Stimulated activated naive CD8-positive, alpha-beta T cell treated with anti-CD3 and anti-CD28 coated beads, Interleukin-15, Interleukin-2, amounts not matched to agents 100 U/mL and 50 U/mL, for 24 hours (primary cell): ENCODE measurements at places on chromosomes 2 and 18.

GRCh38 chr18:63980027-63980426 lies 10.1 kb downstream of the SERPINB8 start:
- DNase-seq, result no peak

DNA sequence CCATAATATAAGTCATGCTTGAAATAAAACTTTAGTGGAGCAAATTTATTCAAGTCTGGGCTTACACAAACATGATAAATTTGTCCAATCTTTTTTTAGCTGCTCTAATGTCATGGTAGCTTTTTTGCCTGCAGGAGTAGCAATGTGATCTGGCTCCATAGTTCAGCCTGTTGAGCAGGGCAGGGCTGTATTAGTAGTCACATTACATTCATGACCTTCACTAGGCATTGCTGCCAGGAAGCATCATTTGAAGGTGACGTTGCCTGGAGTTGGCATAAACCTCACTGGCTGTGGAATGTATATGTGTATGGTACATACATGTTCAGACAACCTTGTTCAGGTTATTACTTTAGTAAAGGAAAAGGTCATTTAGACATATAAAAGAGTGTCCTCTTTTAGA lies 76.6 kb downstream of the CCDC85A start:
- DNase-seq, result no peak

GRCh38 chr2:205744074-205744591 lies 61.8 kb downstream of the NRP2 start:
- DNase-seq, result no peak

DNA sequence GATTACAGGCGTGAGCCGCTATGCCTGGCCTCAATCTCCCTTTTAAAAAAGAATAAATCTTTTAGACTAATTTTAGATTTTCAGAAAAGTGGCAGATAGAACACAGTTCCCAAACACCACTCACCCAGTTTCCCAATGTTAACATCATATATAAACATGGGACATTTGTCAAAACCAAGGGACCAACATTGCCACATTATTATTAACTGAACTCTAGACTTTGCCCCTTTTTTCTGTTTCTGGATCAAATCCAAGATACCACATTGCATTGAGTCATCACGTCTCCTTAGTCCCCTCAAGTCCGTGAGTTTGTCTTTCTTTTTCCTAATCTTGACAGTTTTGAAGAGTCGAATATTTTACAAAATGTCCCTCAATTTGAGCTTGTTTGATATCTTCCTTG lies 2.4 kb downstream of the C2orf42 start:
- no peak for DNase-seq

GRCh38 chr2:124267794-124268193 lies 242.7 kb downstream of the CNTNAP5 start:
- DNase-seq, result no peak

DNA sequence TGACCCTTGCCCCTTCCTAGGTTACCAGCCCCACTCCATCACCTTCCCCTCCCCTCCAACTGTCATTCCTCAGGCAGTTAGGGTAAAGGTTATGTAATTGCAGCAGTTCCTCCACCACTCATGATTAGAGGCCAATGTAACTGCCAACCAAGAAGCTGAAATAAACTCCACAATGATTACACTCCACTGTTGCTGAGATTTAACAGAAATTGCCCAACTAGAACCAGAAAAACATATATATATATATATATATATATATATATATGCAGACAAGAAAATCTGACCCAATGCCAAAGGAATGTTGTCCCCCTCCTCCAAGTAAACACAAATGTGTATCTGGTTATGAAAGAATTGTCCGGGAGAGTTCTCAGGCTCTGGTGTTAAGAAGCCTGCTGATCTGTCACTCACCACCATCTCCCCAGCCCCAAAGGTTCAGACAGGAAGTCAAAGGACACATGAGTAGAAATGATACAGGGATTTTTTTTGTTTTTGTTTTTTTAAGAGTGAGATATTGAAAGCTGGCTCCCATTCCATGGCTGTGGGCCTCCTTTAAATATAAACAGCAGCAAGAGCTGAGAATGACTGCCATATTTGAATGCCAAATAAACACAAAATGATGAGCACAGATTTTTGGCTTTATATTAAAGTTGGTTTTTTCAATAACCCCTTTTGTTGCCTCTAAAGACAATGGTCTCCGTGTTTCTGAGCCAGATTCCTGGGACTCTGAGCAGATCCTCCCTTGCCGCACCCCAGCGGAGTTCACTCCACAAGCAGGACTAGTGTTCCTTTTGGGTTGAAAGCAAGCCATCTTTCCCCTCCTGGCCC lies 127.2 kb upstream of the MAPRE2 start:
- DNase-seq, result no peak

DNA sequence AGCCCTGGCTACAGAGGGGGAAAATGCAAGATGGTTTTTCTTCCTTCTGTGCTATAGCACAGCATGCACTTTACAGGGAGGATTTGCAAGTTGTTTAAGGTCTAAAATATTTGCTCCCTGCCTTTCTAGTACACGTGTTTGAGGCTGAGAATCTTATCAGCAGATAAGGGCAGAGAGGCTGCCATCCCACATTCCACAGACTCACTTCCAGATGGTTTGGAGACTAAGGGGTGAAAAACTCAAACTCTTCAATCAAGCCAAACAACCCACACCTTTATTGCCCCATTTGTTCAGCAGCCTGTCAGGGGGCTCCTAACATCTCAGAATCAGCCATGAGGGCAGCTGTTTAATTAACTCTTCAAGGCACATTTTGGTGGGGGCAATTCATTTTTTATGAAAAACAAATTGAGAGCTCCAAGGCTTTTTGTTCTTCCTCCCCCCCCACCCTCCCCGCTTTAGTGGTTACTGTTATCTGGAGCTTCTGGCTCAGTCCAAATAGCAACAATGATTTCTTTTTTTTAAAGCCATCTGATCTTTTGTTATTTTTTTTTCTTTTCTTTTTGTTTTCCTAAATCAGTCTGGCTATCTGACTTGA lies 242.6 kb upstream of the NT5C1B start:
- DNase-seq, result no peak

- DNase-seq, result no peak
Measured at GRCh38 chr2:242001853-242002252, 132.3 kb downstream of the RTP5 start.

- DNase-seq, result no peak
Measured at GRCh38 chr2:62858231-62858832, 152.8 kb downstream of the EHBP1 start.

DNA sequence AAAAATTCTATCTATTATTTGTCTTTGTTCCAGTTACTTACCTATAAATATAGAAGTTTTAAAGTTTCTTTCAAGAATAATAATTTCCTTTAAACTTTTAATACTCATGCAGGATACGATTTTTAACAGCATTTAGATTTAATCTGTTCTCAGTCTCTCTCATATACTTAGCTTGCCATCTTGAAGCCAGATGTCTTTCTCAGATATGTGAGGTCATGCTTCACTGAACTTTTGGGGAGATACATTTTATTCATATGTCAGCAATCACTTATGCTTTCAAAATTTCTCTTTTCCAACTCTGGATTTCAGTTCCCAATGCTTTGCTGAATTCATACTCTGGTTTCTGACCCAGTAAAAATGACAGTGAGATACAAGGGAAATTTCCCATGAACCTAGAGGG lies 66.5 kb upstream of the CCDC178 start:
- DNase-seq, result no peak

GRCh38 chr2:231726276-231726675 lies 18.0 kb downstream of the PTMA start:
- DNase-seq, result no peak

GRCh38 chr18:69491576-69491975 lies 90.9 kb downstream of the DOK6 start:
- no peak for DNase-seq

DNA sequence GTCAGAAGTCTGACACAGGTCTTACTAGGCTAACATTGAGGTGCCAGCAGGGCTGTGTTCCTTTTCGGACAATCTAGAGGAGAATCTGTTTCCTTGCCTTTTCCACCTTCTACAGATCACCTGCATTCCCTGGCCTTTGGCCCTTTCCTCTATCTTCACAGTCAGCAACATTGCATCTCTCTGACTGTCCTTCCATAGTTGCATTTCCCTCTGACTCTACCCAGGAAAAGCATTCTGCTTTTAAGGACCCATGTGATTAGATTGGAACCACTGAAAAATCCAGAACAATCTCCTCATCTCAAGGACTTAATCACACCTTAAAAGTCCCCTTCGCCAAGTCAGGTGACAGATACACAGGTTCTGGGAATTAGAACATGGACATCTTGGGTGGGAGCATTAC lies 181.5 kb downstream of the SLC8A1 start:
- DNase-seq, result no peak

- DNase-seq, result peak; percentile 26
Measured at GRCh38 chr18:23872701-23873550, 141.6 kb upstream of the TTC39C start.

DNA sequence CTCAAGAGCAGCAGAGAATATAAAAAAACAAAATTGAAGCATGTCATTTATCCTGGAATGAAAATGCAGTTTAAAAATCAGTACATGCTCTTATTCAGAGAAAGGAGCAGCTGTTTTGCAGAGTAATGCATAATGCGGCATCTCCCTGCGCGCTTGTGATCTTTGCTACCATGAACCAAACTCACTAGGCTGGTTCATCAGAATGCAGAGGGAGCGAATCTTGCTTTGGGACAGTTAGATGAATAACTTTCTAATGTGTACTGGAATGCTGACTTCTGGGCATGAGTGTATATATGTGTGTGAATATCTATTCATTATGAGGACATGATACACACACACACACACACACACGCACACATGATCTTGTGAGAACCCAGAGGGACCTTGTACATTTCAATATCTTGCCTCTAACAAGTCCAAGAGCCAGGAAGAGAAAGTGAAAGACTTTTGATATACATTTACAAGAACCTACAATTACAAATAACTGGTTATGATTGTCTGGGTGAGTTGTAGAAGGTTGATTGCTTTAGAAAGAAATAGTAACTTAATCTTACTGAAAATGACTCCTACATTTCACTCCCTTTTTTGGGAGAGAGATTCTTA lies 54.1 kb upstream of the THOC1 start:
- DNase-seq, result no peak

DNA sequence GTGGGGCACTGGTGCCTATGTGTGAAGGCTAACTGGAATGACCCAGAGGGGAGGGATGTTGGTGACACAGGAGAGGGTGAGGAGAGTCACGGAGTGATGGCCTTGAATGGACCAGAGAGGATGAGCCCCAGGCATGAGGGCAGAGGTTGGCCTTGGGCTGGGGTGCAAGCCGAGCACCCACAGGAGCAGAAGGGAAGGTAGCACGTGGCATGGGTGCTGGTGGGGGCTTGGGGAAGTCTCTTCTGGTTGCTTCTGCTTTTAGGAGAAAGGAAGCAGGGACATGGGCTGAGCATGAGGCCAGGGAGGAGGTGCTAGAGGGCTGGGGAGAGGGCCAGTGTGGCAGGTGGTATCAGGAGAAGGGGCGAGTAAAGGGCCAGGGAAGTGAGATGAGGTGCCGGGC lies 183.8 kb downstream of the DYSF start:
- DNase-seq, result no peak

- peak; percentile 11 for DNase-seq
Measured at GRCh38 chr2:175414882-175415487, 233.5 kb upstream of the ATP5MC3 start.

DNA sequence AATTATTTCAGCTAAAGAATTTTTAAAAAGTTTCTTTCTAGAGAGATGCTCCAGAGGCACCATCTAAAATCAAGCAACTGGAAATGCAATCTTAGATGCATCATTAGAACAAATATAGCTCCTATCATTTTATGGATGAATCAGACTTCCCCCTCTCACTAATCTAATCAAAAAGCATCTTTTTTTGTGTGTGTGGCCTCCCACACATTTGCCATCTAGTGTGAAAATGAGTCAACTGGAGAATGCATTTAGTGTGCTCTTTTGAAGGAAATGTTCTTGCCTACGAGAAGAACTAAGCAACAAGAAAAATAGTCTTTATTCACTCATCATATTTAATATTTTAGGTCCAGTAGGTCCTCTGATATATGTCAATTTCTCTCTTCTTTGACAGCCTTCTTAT lies 39.5 kb upstream of the FIGN start:
- no peak for DNase-seq

DNA sequence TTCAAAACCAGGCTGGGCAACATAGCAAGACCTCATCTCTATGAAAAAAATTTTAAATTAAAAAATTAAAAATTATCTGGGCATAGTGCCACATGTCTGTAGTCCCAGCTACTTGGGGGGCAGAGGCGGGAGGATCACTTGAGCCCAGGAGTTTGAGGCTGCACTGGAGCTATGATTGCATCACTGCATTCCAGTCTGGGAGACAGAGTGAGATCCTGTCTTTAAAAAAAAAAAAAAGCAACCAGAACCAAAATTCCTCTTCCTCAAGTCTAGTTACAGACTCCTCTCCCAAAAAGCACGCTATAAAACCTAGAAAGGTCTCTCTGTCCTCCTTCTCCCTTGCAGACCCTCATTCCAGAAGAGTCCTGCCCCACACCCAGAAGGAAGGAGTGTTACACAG lies 23.9 kb downstream of the TNFAIP6 start:
- no peak for DNase-seq

DNA sequence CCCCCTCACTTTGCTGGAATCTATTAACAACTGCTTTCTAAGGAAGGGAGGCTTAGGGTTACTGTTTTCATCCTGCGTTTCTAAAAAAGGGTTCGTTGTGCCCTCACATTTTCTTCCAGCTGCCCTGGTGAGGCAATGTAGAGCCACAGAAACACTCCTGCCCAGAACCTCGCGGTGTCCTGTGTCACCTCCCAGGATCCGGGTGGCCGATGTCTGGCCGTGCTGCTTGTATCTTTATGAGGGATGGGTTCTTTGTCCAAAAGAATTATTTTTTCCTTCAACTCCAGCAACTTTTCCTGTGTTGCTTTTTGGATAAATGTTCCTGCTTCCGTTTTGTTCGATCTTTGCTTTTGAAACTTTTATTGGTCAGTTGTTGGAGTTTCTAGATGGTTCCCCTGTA lies 291.8 kb upstream of the HS6ST1 start:
- no peak for DNase-seq
